CD4-positive, alpha-beta T cell treated with Interleukin-17A for 1 hour (primary cell): ENCODE measurements at places on chromosomes 1 and 21.

DNA sequence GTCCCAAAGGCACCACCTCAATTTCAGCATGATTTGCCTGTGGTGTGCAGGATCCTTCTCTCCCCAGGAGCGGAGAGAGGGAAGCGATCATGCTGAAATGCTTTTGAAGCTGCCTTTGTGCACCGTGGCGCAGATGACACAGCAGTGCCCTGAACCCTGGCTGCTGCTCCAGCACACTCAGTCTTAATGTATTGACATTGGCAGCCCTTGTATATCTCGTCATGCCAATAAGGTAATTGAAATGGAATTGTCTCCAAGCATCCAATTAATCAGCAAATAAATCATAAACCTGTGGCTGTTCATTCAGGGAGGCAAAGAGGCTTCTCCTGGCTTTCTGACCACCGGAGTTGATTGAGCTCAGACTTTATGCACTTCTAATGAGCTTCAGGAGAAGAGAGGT, 139.8 kb downstream of the KAZN start:
- no peak for DNase-seq

DNA sequence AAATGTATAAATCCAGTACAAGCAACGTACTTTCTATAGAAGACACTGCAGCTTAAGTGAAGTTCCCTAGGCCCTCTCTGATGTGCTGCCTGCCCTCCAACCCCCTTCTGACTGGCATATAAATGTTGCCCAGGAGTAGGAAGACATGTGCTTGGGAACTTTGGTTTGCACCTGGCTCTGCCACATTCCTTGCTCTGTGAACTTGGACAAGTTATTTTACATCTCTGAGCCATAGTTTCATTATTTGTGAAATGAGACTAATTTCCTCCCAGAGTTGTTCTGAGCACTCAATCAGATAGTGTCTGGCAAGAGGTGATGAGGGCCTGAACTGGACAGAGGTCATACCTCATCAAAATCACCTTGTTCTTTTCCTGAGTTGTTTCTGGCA, 3.5 kb upstream of the PHC2 start:
- DNase-seq: no peak

DNA sequence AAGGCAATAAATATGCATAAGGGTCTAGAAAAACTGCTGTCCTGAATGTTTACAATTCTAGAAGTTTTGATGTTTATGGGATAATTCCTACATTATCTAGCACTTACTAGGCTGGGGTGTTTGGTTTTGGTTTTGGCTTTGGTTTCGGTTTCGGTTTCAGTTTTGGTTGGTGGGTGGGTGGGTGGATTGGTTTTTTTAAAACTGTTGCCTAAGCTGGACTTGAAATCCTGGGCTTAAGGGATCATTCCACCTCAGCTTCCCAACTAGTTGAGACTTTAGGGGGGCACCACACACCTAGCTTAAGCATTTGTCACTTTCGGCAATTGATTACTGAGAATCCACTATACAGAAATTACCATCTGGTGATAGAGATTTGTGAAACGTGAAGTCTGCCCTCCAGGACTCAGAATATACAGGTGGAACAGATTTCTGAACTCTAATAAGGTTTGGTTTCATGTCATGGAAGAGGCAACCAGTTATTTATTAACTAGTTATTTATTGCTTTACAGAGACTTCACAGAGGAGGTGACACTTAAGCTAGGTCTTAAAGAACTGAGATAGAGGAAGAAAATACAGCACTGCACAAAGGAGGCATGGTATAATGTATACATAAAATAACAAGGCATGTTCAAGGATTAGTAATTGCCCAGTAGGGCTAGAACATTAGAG, 69.6 kb downstream of the PIK3R3 start:
- peak; percentile 60 for DNase-seq

DNA sequence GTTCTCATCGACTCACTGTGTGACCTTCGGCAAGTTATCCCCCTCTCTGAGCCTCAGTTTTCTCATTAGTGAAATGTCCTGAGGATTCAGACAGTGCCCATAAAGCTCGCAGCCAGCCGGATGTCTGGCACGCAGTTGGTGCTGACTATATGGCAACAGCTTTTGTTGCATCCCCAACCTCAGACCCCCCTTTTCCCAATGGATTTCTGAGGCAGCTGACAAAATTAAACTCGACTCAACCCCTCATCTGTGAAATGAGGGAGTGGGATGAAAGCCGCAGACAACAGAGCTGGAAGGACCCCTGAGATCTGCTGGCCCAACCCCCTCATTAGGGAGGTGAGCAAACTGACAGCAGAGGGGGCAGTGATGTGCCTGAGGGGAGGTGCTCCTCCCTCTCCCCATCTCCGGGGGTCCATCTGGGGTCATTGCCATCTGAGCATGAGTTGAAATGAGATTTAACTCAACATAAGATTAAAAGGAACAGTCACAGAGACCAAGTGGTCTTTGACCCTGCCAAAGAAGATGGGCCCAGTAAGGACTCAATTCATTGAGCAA, 40.4 kb downstream of the NKAIN1 start:
- DNase-seq: no peak

GRCh38 chr1:178639326-178639725, 85.7 kb upstream of the RALGPS2 start:
- DNase-seq: no peak

DNA sequence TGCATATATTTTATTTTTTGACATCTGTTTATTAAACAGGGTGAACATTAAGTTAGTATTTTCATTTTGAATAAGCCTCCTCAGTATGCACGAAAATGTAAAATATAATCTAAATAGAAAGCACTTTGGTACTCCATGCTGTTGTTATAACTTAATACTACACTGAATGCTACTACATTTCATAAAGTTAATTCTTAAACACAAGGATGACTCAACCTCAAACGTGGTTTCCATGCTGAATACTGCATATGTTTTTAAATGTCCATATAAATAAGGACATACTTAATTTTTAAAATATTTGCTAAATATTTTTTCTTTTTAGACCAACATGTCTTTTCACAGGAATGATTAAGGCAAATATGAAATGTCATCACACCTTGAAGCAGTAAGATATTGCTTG, 83.9 kb downstream of the USP24 start:
- no peak for DNase-seq

GRCh38 chr1:159088546-159089183, 12.1 kb upstream of the AIM2 start:
- DNase-seq: no peak

GRCh38 chr21:21102896-21103295, 104.7 kb downstream of the NCAM2 start:
- no peak for DNase-seq

GRCh38 chr1:1760345-1760650, 18.0 kb downstream of the NADK start:
- DNase-seq: no peak

- DNase-seq: no peak
Measured at GRCh38 chr1:197799271-197799670, 24.0 kb upstream of the DENND1B start.

DNA sequence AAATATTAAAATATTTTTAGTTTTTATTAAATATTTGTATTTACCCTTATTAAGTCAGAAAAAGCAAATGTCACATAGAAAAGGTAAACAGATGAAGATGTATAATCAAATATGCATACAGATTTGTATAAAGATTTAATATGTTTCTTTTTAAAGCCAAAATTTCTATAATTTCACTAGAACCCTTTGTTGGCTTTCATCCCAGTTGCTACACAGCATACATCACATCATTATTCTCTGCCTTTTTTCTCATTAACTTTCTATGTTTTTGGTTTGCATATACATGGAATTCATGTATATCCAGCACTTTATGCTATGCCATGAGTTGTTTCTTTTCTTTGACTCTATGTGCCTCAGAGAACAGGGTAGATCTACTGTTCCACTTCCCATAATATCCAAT, 957.9 kb upstream of the ADGRL2 start:
- no peak for DNase-seq

GRCh38 chr1:160891474-160891873, 6.5 kb upstream of the ITLN1 start:
- DNase-seq: no peak

DNA sequence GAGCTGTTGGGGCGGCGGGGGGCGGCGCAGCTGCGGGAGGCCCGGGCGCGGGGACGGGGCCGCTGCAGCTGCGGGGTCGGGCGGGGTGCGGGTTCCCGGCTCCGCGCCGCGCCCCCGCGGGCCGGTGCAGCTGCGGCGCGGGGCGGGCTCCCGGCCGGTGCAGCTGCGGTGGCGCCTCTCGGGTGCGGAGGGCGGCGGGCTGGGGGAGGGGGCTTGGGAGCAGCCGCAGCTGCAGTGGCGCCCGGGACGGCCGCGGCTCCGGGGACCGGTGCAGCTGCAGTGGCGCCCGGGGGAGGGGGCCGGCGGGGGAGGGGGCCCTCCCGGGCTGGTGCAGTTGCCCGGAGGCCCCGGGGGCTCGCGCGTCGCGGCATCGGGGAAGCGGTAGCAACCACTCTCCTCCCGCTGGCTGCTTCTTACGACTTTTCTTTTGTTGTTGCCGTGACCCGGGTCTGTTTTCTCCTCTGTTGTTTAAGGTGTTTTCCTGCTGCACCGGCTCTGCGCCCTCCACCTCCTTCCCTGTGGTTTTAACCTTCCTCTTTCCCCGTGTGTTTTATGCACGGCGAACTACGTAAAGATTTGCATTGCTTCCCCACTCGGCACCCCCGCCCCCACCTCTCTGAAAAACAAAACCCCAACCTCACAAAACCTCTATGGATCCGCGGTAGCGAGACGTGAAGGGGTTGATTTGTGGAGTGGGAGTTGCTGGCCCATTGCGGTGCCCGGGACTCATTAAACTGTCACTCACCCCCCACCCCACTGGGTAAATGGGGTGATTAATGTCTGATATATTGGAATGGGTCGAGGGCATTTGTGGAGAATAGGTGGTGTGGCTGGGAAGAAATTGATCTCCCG, 1.7 kb upstream of the ZBTB18 start:
- peak; percentile 72 for DNase-seq

GRCh38 chr1:116861137-116861536, 48.6 kb upstream of the PTGFRN start:
- DNase-seq: no peak

- DNase-seq: no peak
Measured at GRCh38 chr1:81950591-81951244, 150.0 kb downstream of the ADGRL2 start.

DNA sequence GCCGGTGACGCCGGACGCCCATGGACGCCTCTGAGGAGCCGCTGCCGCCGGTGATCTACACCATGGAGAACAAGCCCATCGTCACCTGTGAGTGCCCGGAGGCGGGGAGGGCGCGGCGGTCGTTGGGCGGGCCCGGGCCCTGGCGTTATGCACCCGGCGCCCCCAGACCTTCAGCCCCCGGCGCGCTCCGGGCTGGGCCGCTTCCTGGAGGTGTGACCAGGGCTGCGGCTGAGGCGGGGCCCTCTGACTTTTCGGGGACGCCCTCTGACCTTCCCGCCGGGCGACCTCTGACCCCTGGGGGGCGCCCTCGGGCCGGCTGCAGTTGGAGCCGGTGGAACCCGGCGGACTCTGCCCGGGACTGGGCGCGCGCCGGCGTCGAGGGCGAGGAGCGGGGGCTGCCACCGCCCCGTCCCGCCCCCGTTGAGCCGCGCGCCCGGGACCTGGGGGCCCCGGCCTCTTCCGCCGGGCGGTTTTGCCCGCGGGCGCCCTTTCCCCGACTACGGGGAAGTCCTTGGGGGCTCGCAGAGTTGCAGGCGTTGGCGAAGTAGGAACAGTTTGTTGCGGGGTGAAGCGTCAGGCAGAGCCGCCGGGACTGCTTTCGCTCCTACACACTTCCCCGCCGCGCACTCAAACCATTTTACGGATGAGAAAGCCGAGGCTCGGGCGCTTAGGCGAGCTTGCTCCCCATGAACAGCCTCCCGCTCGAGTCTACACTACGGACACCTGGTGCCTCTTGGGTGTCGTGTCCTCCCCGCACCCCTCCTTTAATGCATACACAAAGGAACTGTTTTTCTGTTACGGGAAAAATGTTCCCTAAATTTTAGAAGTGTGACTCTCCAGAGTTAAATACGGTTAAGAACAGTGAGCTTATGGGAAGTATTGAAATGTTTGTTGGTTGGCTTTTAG, 618 bp downstream of the TRAPPC10 start:
- peak; percentile 86 for DNase-seq

- DNase-seq: no peak
Measured at GRCh38 chr1:117106478-117106877, 15.1 kb downstream of the TRIM45 start.

GRCh38 chr1:157659576-157660247, 40.9 kb downstream of the FCRL3 start:
- no peak for DNase-seq

DNA sequence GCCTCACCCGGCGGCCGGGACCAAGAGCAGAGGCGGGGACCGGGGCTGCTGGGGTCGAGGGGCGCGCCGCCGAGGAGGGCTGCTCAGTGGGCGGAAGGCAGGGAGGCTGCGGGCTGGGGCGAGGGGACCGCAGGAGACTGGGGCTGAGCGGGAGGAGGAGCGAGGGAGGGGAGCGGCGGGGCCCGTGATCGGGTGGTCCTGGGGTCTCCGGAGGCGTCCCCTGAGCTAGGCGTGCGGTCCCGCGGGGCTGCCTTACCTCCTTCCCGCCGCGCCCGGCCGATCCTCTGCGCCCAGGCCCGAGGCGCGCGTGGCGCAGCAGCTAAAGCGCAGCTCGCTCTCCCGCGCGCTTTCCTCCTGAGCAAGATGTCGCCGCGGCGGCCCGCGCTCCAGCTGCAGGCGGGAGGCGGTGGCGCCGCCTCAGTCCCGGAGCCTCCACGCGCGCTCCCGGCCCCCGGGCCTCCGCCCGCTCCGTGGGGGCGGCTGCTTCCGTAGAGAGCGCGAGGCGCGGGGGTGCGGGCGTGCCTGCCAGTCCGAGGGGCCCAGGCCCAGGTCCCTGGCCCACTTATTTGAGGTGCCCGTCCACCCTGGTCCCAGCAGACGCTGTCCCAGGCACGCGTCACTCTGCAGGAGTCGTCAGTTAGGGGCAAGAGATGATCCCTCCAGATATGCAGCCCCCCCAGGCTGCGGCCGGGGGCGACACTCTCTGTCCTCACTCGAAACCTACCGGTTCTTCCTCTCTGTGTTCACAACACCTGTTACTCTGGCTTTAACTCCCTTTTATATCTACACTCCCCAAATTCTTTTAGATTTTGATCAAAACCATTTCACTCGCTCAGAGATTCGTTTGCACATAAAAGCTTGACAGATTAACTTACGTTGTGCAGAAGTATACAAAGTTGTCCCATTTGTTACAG, at the start of gene CCSAP:
CCSAP (minus strand) TSS at position 392 of the 914 bp plus-strand sequence. CDS start 582 bp downstream, outside the sequence.
- DNase-seq: no peak

DNA sequence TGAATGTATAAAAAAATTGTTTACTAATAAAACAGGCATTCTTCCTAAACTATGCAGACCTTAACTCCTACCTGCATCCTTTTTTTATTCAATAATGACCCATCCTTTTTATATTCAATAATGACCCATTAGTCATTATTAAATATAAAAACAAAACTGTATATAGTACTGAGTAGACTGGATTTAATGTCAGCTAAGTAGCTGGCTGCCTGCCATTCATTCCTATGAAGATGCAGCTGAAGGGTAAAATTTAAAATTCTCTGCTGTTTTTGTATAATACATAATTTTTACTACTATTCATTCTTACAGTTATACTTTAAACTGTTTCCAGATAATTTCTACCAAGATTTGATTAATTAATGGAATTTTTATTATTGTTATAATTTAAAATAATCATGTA, 79.3 kb downstream of the DENND1B start:
- DNase-seq: no peak

DNA sequence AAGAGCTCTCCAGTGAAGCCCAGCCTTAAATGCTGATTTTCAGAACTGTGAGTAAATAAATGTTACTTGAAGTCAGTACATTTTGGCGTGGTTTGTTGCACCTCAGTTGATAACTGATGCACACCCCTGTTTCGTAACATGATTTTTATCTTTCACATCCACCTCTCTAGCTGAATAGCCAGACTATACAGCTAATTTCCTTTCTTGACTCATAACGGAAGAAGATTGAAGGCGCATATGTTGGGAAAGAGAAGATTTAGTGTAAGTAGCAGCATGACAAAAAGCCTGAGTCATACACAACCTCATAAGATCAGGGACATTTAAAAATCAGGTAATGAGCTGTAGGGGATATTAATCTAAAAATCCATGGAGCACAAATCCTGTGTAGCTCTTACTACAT, 716.2 kb upstream of the ZP4 start:
- no peak for DNase-seq
